ENCODE measurements at places on chromosomes 4 and X. TPM values are rescaled to one million over a fixed set of nuclear protein-coding genes. Genes with fewer than 3 reads are reported as not detected.
A peak's percentile ranks its signal among the peaks of the same experiment; 100 is the strongest.

GPC3 gene
- 0.21 TPM for total RNA-seq

SLC9B1 gene
- total RNA-seq = 0.47 TPM

POLN gene
- 2.3 TPM for total RNA-seq

FAAH2 gene
- total RNA-seq = 4.0 TPM

MSANTD1 gene
- 0.62 TPM for total RNA-seq

ETDB gene
- not detected for total RNA-seq

GPAT3 gene
- 3.6 TPM for total RNA-seq

SHISA3 gene
- total RNA-seq = 0.23 TPM

P2RY4 gene
- total RNA-seq = 0.21 TPM

CSAG2 gene
- total RNA-seq = not detected

GRCh38 chr4:20203508-20203907, 48.2 kb upstream of the SLIT2 start:
- no peaks in the 10 kb centered on the region for H3K27me3 ChIP-seq
- no peak overlapping the region for H3K27ac ChIP-seq
- no peak for DNase-seq
- H3K36me3 ChIP-seq = no peaks in the 10 kb centered on the region
- H3K4me1 ChIP-seq = no peaks in the 10 kb centered on the region

DNA sequence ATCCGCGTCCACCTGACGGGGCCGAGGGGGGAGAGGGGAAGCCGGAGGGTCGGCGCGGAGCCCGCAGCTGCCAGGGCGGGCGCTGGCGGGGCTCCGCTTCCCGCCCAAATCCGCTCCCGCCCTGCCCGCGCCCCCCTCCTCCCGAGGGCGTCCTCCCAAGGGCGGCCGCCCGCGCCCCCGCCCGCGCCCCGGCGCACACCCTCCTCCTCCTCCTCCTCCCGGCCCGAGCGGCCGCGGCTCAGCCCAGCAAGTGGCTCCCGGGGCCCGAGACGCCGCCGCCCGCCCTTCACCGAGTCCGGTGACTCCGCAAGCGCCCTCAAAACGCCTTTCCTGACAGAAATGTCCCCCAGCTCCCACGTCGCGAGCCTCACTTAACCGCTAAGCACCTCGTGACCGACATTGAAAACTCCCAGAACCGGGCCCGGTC, 487 bp downstream of the HMGB2 start:
- peaks cover 41% of the 10 kb centered on the region for H3K36me3 ChIP-seq
- no peaks in the 10 kb centered on the region for H3K27me3 ChIP-seq
- peaks cover 47% of the 10 kb centered on the region for H3K4me1 ChIP-seq
- peak overlapping the region; percentile 100 for H3K27ac ChIP-seq
- no peak for DNase-seq

- no peaks in the 10 kb centered on the region for H3K36me3 ChIP-seq
- no peaks in the 10 kb centered on the region for H3K4me1 ChIP-seq
- no peak overlapping the region for H3K4me3 ChIP-seq
- DNase-seq = no peak
- H3K27me3 ChIP-seq = no peaks in the 10 kb centered on the region
Measured at GRCh38 chrX:15016051-15016450, 142.8 kb downstream of the MOSPD2 start.

GRCh38 chr4:108589961-108590360, 30.4 kb upstream of the RPL34 start:
- H3K4me3 ChIP-seq = no peak overlapping the region
- H3K27ac ChIP-seq = no peak overlapping the region
- no peaks in the 10 kb centered on the region for H3K27me3 ChIP-seq
- H3K36me3 ChIP-seq = peaks cover 12% of the 10 kb centered on the region
- H3K4me1 ChIP-seq = no peaks in the 10 kb centered on the region
- no peak for DNase-seq

- no peaks in the 10 kb centered on the region for H3K4me1 ChIP-seq
- H3K27me3 ChIP-seq = no peaks in the 10 kb centered on the region
- H3K27ac ChIP-seq = no peak overlapping the region
- H3K4me3 ChIP-seq = no peak overlapping the region
- H3K36me3 ChIP-seq = no peaks in the 10 kb centered on the region
Measured at GRCh38 chr4:36494747-36495146, 213.3 kb downstream of the DTHD1 start.

DNA sequence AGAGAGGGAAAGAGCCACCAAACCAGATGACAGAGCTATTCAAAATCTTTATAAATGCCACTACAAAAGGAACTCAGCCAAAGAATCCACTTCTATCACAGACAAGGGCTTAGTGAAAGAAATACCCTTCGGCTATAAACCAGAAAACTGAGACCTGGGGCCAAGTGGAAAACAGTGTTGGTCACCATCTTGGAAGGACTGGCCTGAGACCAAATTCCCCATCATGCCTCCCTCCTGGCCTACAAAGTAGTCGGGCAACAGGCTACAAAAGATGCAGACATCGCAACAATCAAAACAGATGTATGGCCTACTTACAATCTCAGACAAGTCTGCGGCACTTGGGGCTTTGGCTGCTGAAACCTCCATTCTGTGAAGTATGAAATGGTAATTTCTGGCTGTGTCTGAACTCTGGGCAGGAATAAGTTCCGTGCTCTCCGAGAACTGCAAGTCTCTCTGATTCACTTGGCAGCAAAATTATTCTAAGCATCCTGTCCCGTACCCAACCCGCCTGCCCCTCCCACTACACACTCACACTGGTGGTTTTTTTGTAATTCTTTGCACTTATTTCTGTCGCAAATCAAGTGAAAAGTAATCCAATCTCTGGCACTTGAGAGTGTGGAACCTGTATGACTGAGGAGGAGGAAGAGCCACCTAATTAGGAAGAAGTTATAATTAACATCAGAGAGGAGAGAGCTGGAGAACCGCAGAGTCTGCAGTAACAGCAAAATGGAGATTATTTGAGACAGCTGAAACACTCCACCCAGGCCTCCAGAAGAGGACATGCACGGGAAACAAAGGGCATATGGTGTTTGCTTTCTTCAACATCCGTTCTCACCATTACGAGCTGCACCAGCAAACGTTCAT, 87.8 kb downstream of the SH3KBP1 start:
- H3K4me3 ChIP-seq = peak overlapping the region; percentile 85
- H3K36me3 ChIP-seq = peaks cover 17% of the 10 kb centered on the region
- H3K4me1 ChIP-seq = peaks cover 60% of the 10 kb centered on the region
- peak overlapping the region; percentile 94 for H3K27ac ChIP-seq

GRCh38 chrX:87160435-87161010, 357.1 kb upstream of the KLHL4 start:
- H3K27me3 ChIP-seq = no peaks in the 10 kb centered on the region
- no peak overlapping the region for H3K4me3 ChIP-seq
- no peaks in the 10 kb centered on the region for H3K36me3 ChIP-seq
- DNase-seq = no peak
- no peaks in the 10 kb centered on the region for H3K4me1 ChIP-seq

DNA sequence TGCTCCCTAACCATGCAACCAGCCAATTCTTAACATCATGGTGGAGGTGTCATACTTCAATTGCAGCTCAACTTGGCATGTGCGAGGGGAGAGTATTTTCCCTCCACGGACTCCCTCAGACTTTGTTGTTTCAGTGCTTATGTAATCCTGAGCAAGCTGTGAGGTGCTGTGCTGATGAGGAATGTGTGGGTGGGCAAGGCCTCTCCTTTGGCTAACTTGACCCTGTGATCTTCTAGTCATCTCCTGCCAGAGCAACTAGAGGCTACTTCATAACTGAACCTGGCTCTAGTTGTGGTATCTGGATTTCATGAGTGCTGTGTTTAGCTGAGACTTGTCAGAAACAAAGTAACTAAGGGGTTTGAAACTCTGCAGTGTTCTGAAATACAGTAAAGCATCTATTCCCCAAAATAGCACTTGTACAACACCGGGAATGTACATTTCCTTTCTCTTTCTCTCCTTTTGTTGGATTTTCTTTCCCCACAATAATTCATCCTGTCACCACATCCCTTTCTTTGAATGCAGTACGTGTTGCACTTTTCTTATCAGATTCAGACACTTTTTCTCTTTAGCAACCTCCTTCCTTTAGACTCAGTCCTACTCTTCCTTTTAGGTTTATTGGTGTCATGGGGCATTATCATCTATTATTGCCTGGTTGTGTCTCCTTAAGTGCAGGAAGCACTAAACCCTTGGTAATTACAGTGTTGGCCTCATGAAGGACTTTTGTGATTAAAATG, 415.2 kb upstream of the NR3C2 start:
- no peak overlapping the region for H3K4me3 ChIP-seq
- no peaks in the 10 kb centered on the region for H3K36me3 ChIP-seq
- DNase-seq = no peak
- H3K27me3 ChIP-seq = no peaks in the 10 kb centered on the region
- H3K27ac ChIP-seq = no peak overlapping the region

- H3K4me3 ChIP-seq = no peak overlapping the region
- no peak for DNase-seq
- H3K27ac ChIP-seq = peak overlapping the region; percentile 56
- H3K36me3 ChIP-seq = peaks cover 67% of the 10 kb centered on the region
- no peaks in the 10 kb centered on the region for H3K27me3 ChIP-seq
Measured at GRCh38 chrX:78124307-78124706, 15.1 kb downstream of the TAF9B start.

DNA sequence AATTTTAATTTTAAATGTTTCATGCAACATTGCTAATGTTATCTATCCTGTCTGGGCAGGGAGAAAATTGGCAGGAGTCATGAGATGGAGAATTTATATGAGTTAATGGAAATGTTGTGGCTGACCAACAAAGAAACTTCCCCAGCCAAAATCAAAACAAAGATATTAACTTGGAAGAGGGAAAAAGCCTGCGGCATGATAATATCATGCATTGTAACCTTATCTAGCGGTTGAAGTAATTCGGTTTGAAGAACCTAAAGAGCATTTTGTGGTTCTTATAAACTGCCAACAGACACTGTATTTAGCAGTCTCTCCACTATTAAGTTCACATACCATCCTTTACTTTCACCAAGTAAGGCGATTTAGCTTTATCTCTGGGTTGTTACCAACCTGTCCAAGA, 42.3 kb downstream of the DKK2 start:
- H3K4me1 ChIP-seq = no peaks in the 10 kb centered on the region
- no peaks in the 10 kb centered on the region for H3K36me3 ChIP-seq
- H3K4me3 ChIP-seq = no peak overlapping the region
- DNase-seq = no peak
- H3K27ac ChIP-seq = no peak overlapping the region

- no peaks in the 10 kb centered on the region for H3K4me1 ChIP-seq
- H3K4me3 ChIP-seq = no peak overlapping the region
- no peak overlapping the region for H3K27ac ChIP-seq
- DNase-seq = no peak
- H3K27me3 ChIP-seq = no peaks in the 10 kb centered on the region
Measured at GRCh38 chr4:78710536-78710935, 65.6 kb upstream of the BMP2K start.

DNA sequence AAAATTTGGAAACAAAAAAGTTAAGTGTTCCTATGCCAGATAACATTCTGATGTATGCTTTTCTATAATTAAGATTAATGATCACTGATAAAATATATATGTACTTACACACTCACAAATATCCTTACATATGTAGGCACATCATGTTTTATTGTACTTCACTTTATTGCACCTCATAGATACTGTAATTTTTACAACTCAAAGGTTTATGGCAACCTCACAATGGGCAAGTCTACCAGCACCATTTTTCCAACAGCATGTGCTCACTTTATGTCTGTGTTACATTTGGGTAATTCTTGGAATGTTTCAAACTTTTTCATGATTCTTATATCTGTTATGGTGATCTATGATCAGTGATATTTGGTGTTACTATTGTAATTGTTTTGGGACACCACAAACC, 57.8 kb upstream of the GPRIN3 start:
- no peak overlapping the region for H3K27ac ChIP-seq
- no peak overlapping the region for H3K4me3 ChIP-seq
- DNase-seq = no peak
- H3K27me3 ChIP-seq = no peaks in the 10 kb centered on the region

- no peak overlapping the region for H3K27ac ChIP-seq
- H3K27me3 ChIP-seq = peaks cover 2% of the 10 kb centered on the region
- peak; percentile 76 for DNase-seq
- H3K4me3 ChIP-seq = no peak overlapping the region
- H3K4me1 ChIP-seq = peaks cover 2% of the 10 kb centered on the region
- no peaks in the 10 kb centered on the region for H3K36me3 ChIP-seq
Measured at GRCh38 chr4:82721819-82722423, 76.7 kb downstream of the SCD5 start.

DNA sequence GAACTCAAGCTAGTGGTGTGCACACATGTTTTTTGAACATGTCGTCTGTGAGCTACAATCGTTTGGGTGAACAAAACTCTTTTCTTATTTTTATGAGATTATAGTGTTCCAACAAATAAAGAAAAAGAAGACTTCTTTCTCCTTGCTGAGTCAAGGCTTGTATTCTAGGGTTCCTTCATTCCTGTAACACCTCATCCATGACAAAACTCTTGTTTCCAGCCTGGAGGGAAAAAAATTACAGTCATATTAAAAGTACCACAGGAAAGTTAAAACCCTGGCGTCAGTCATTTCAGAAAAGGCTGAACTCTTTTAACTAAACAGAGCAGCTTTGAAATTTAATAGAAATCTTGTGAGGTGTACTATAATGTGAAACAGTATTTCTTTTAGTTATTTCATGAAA, 79.2 kb upstream of the BOD1L1 start:
- no peaks in the 10 kb centered on the region for H3K36me3 ChIP-seq
- H3K27ac ChIP-seq = no peak overlapping the region
- H3K4me1 ChIP-seq = no peaks in the 10 kb centered on the region
